ENCODE measurements at places on chromosomes 7 and 10.

GRCh38 chr10:43170491-43170890 is 32.2 kb downstream of the CSGALNACT2 start:
- DNase-seq = no peak

GRCh38 chr10:33653584-33654367 is 319.3 kb upstream of the NRP1 start:
- DNase-seq = peak; percentile 5

GRCh38 chr7:142868986-142869415 is 14.1 kb downstream of the EPHB6 start:
- no peak for DNase-seq

GRCh38 chr10:33487014-33487776 is 152.7 kb upstream of the NRP1 start:
- no peak for DNase-seq

GRCh38 chr7:22765609-22766008 is 38.6 kb downstream of the IL6 start:
- no peak for DNase-seq

DNA sequence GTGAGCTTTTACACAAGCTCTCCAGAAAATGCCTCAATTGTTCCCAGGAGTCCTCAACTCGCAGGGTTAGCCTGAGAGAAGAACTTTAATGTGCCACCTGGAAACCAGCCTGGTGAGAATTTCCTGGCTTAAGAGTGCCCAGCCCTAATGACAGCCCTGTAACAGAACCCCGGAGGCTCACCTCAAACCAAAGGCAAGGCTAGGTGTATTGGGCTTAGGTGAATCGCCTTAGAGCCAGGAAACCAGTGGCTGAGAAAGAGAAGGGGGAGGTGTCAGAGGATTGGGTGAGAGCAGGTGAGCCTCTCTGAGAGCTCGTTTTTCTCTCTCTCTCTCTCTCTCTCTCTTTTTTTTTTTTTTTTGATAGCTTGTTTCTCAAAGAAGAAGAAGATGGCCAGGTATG is 7.3 kb downstream of the OCM2 start:
- DNase-seq = no peak

DNA sequence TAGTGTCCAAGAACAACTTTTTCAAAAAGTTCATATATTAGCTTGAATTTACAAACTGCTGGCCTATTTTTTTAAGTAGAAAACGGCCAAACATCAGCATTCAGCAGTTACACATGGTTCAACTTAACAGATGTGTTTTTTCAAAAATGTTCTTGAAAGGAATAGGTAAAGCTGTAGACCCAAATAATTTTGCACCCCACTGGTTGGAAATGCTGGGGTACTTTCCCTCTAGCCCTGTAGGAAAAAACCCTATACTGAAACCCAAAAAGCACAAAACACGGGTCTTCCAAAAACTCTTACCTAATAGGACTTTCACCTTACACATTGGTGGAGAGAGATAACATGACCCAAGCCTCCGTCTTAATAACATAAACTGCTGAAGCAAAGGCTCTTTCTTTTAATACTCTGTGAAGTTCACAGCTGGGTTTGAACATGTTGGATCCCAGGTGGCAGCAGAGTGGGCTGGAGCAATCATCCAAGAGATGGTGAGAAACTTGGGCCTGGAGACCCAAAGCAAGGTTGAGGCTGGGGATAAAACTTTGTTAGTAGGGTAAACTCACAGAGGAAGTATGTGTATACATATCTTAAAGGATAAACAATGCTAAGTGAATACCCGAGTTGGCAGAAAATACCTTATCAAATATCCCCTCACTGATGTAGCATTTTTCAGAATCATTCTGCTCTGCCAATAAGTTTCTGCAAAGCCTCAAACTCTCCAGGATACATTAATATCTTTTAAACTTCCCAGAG is 629 bp upstream of the DNAJC9 start:
- DNase-seq = peak; percentile 30

DNA sequence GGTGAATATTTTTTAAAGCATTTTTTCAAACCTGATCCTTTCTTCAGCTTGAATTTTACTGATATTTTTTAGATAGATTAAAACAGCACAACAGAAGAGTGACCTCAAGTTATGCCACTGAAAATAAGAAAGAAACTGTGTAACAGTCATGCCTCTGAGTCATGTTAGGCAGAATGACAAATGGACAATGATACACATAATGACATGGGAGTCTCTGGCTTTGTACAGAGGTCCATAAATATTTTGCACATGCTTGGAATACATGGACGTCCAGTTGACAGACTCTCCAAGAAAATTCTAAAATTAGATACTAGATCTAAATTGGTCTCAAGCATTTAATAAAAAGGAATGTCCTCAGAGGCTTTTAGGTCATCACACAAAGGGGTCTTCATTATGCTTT is 21.9 kb upstream of the SEMA3A start:
- no peak for DNase-seq

DNA sequence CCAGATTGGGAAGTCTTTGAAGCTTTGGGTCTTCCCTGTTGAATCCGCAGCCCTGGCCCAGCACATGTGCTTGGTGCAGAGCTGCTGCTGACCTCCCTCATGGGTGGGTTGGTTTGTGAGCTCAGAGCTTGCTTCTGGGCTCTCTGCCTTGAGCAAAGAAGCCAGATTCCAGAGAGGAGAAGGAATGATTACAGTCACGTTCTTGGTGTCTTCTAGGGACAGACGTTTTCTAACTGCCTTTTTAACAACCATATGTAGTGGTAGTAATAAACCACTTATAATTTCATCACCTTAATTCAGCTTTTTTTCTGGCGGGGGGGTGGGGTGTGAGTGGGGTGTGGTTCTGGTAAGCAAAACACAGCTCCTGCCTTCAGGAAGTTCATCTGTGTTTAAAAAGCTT is 39.5 kb downstream of the LRMDA start:
- DNase-seq = no peak

- DNase-seq = no peak
These were observed 34.3 kb downstream of the BAIAP2L1 start for GRCh38 chr7:98366562-98366938.

All from hematopoietic multipotent progenitor cell treated with erythropoietin and hydrocortisone succinate and interleukin-3 and kit ligand, for 4 days (in vitro differentiated cells).